ENCODE measurements at places on chromosomes 4 and X. TPM values are rescaled to one million over a fixed set of nuclear protein-coding genes. Genes with fewer than 3 reads are reported as not detected.

DNA sequence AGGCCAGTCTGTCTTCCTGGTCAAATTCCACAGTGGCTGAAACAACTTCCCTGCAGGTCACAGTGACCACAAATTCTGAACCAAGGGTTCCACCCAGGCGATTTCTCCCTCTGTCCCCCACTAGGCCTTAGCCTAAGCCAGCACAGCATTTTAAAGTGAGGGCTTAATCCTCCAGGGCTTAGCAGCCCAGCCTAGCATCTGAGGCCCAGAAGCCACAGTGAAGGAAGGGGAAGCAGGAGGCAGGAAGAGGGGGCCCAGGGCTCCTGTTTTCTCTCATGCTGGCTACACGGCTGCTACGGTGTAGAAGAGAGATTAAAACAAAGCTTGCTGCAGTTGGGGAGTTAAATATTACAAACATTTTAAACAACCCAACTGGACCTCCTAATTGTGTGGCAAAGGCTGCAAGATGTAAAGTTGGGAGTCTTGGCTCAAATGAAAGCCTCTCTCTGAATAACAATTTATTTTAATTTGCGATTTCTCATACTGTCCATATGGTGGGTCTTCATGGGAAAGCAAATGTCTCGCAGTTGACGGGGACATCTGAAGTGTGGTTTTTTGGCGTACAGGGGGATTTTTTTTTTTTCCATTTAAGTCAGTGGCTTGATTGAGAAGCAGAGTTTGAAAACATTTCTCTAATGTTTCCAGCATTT, 170.8 kb upstream of the RAI2 start:
- DNase-seq = no peak

GRCh38 chrX:48498374-48498809, 10.4 kb upstream of the PORCN start:
- no peak for DNase-seq

DNA sequence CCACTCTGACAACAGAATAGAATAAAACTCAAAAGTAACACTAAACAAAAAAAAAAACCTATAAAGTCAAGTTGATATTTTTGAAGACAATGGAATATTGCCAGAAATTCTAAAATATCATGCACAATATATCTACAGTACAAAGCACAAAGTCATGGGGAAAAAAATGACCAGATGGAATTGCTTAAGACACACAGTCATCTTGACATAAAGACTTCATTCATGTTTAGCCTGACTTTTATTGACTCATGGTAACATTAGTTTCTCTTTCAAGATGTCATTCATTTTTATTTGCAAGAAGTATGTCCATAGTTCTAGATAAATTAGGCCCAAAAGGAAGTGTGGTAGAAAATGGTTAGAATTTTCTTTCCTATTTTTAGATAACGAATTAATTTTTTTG, 259.1 kb downstream of the CAMK2D start:
- no peak for DNase-seq

Gene MGARP
- 1.6 TPM for polyA plus RNA-seq

- DNase-seq = no peak
These were observed 1.2 kb downstream of the PHF8 start for GRCh38 chrX:54043056-54043455.

DNA sequence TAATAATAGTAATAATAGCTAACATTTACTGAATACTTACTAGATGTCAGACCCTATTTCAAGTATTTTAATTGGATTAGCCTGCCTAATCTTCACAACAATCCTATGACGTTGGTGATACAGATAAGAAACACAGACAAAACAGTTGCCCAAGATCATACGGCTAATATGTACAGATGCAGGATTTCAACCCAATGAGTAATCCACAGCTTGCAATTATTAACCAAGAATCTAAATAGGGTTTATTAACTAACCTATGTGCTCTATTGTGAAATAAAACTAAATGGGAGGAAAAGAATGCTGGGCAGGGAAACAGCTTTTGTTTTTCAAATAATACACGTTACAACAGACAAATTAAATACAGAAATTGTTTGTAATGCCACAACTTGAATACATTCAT, 23.4 kb downstream of the FBXO8 start:
- no peak for DNase-seq

- peak; percentile 51 for DNase-seq
These were observed 2.7 kb downstream of the FOXO4 start for GRCh38 chrX:71098302-71098701.

Gene TLR1
- 0.78 TPM for polyA plus RNA-seq

DNA sequence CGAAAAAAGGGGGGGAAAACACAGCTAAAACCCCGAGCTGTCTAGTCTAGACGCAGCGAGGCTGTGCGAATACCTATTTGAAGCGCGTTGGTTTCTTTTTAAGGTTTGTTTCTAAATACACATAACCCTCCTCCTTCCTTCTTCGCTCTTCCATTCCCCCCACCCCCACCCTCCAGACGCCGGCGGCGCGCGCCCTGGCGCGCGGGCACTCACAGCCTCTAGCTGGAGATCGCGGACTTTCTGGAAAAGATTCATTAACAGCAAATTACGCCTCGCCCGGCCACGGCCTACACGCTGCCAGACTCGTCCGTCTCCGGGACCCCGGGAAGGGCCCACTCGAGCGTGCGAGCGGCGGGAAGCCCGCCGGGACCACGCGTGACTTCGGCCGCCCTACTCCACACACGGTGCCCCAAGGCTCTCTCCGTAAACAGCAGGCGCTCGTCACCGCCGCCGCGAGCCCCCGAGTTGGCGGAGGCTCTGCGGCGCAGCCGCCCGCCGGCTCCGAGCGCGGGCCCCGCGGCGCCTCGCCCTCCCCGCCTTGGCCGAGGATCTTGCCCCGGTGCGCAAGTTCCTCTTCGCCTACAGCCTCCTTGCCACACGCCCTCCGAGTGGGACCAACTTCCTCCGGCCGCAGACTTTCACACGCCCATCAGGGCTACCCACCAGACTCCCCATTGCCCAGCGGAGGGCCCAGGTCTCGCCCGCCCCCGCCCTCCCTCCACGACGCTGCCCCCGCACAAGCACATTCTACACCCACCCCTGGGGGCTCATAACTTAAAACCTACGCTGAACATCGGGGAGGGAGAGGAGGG, 2.0 kb downstream of the BCOR start:
- peak; percentile 38 for DNase-seq

GRCh38 chrX:18294893-18295292, 59.6 kb downstream of the SCML2 start:
- DNase-seq = no peak

DNA sequence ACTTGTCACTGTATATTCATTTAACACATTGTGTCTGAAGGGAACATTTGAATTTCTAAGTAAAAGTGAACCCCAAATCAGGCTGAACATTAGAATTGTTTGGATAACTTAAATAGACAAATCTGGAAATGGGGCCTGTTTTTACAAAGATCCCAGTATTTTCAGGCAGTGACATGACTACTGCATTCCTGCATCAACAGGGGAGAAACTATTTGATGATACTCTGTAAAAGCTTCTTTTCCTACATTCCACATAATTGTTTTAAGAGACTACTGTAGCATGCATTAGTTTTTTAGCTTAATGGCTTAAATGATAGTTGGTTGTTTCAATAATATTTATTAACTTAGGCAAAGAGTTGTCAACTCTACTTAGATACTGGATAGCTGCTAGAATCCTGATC, 127.0 kb downstream of the PDS5A start:
- DNase-seq = no peak

Gene PI4K2B
- polyA plus RNA-seq = 1.4 TPM

- peak; percentile 76 for DNase-seq
These were observed 14.5 kb downstream of the SPACA5 start for GRCh38 chrX:48021026-48021900.
